HT1080 (cell line): ENCODE measurements at places on chromosomes 7 and 10.

- DNase-seq = no peak
Observed at GRCh38 chr7:101466871-101467270, 104.2 kb downstream of the COL26A1 start.

DNA sequence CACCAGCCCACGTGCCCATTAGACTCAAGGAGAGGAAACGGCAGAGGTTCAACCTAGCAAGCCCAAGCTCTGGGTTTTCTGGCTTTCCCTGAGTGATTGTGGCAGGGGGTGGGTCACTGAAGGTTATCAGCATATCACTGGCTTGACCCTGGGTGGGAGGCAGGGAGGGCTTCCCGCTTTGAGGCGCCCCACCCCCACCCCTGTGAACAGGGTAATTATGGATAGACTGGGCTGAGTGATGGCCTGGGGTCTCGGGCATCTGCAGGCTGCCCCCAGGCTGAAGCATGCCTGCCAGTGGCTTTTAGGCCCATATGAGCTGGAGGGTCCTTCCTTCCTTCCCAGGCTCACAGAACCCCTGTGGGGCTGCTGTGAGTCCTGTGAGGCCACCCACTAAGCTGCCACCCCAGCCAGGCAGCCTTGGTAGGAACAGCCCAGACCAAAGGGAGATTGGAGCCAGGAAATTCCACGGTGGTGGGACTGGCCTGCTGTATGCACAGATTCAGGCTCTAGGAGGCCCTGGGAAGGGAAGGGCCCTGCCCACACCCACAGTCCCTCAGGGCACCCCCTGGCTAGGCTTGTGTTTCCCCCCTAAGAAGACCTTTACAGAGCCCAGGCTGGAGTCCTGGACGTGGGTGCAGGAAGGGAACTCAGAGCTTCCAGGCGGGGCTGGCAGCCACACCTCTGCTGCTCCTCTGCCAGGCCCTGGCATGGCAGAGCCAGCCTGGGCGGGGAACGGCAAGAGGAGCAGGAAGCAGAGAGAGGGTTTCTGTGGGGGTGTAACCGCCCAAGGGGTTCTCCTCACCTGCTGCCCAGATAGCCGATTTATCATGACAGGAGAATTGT, 33.1 kb downstream of the GPRIN2 start:
- no peak for DNase-seq

DNA sequence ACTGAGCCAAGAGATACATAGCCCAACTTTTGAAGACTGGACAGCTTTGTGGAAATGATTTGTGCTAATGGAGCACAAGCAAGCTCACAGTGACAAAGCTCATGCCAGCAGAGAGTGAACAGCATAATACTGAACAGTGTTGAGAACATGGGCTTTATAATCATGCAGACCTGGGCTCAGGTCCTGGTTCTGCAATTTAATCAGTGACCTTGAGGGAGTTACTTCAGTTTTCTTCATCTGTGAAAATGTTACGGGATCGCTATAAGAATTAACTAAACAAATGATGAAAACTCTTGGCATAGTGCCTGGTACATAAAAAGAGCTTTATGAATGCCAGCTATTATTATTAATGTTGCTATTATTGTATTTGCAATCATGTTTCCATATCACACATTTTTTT, 690.5 kb upstream of the LRRN3 start:
- DNase-seq = no peak

DNA sequence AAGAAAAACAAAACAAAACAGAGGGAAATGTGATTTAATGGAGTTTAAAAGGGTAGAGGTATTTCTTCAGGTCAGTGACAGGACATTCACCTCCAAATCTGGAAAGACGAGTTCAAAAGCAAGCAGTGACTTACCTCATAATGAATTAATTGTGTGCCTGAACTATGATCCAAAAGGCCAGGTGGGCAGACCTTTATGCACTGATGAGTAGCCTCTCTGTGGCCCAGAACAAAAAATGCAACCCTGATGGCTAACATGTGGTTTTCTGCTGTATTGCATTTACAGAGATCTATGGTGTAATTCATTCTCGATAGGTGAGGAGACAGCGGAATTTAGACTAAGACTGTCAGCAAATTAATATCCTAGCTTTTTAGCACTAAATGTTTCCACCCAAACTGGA, 142.0 kb downstream of the HDAC9 start:
- no peak for DNase-seq

- DNase-seq = no peak
Observed at GRCh38 chr7:28236560-28236959, 56.0 kb upstream of the JAZF1 start.

DNA sequence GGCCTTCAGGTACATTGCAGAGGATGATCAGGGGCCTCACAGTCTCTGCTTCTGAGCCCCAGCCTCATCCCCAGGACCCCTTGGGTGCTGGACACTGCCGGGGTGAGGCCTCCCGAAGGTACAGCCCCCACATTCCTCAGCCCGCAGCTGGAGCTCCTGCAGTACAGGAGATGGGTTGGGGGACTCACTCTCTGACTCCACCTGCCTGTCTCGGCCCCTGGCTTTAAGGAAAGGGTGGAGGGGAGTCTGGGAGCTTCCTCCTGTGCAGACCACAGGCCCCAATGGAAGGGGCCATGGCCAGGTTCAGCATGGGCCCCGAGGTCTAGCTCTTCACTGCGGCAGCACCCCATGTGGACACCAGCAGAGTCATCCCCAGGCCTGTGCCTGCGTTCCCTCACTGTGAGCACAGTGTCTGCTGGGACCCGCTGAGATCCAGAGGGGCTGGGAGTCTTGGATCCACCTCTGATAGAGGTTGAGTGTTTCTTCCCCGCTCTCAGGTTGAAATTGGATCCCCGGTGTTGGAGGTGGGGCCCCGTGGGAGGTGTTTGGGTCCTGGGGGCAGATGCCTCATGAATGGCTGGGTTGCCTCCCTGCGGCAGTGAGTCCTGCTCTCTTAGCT, 99.9 kb downstream of the PRKAG2 start:
- DNase-seq = no peak

DNA sequence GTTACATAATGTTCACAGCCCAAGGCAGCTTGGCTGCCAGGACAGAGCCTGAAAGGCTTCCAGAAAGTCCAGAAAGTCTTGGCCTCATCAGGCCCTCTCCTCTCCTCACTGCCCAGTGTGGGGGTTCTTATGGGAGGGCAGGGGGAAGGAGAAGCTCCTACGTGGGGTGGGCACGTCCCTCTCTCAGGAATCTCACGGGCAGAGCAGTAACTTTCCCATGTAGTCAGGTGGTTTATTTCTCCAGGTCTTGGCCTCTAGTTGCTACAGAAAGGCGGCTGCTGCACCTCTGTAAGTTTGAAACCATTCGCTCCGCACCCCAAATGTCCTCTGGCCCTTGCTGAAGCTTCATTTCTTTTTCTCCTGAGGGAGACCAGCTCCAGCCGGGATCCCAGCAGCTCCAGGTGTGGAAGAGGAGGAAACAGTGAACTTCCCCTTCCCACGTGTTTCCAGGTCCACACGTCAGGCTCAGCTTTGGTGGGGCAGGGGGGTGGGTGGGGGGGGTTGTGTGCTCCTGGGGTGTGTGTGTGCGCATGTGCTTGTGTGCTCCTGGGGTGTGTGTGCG, 320.3 kb downstream of the WDR37 start:
- DNase-seq = no peak

DNA sequence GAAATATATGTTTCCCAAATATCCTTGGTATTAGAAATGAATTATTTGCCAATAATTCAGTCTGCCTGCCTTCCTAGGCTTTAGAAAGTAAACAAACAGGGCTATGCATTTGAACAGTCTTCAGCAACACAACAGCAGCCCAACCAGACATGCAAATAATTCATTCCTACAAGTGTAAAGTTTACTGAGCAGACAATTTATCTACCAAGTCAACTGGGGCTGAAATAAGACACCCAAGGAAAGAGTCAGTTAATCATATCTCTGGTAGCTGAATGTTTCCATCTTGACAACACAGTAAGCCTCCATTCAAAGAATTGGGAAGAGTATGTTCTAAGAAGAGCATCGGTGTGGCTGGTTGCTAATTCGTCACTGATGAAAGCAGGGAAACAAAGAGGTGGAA, 38.4 kb downstream of the AIFM2 start:
- no peak for DNase-seq

- DNase-seq = no peak
Observed at GRCh38 chr10:112913661-112914287, 36.3 kb upstream of the TCF7L2 start.

DNA sequence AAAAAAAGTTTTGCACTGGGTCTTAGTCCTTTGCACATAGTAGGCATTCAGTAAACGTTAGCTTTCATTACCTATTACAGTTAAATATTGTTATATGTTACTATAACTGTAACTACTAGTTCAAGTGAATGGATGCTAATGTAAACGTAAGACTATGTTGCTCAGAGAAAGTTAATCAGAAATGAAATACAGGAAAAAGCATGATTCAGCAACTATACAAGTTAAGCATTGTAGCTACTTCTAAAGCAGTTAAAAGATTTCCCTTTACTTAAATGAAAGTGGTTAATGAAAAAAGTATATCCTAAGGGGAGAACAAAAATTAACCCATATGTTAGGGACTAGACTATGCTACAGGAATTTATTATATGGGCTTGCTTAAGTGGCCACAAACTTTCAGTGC, 121.2 kb downstream of the SKAP2 start:
- DNase-seq = no peak

DNA sequence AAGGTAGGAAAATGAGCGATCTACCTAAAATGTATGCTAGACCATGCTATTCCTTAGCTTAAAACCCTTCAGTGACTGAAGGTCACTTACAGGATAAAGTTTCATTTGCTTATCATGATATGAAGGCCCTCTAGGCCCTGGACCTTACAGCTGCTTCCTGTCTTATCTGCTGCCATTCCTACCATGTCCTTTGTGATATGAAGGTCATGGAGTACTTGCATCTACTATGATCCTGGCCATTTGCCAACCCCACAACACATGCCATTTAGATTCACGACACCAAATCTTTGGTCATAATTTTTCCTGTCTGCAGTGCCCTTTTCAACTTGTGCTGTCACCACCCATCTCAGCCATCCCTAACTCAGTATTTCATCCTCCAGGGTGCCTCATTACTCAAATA, 181.8 kb upstream of the MDFIC start:
- no peak for DNase-seq

- DNase-seq = no peak
Observed at GRCh38 chr7:51132661-51133060, 183.9 kb downstream of the COBL start.

DNA sequence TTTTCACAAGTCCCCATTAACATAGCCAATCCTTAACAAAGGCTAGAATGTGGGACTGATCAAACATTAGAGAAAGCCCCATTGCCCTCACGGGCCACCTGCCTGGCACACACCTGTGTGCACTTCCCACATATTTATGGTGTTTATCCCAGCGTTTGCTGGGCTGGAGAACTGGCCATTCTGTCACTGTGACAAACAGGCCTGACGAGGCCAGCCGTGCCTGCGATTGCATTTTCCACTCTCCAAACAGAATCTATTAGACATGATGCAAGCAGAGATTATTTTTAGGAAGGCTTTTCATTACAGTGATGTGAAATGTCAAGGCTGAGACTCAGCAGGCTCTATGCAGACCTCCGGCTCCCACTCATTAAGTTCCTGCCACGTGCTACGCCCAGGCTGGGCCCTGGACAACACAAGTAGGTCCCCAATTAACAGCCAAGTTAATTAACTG, 20.4 kb downstream of the PTPRN2 start:
- no peak for DNase-seq

- DNase-seq = no peak
Observed at GRCh38 chr7:43808410-43808809, 49.9 kb downstream of the BLVRA start.

DNA sequence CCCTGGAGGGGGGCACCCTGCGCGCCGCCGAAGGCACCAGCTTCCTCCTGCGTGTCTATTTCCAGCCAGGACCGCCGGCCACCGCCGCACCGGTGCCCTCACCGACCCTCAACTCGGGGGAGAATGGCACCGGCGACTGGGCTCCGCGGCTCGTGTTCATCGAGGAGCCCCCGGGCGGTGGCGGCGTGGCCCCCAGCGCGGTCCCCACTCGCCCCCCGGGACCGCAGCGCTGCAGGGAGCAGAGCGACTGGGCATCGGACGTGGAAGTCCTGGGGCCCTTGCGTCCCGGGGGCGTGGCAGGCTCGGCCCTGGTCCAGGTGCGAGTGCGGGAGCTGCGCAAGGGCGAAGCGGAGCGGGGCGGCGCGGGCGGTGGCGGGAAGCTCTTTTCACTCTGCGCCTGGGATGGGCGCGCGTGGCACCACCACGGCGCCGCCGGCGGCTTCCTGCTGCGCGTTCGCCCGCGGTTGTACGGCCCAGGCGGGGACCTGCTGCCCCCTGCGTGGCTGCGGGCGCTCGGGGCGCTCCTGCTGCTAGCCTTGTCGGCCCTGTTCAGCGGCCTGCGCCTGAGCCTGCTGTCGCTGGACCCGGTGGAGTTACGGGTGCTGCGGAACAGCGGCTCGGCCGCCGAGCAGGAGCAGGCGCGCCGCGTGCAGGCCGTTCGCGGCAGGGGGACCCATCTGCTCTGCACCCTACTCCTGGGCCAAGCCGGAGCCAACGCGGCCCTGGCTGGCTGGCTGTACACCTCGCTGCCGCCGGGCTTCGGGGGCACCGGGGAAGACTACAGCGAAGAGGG, 594 bp downstream of the CNNM1 start:
- DNase-seq = no peak

- peak; percentile 91 for DNase-seq
Observed at GRCh38 chr10:93954726-93955363, 38.9 kb upstream of the PLCE1 start.

- DNase-seq = no peak
Observed at GRCh38 chr10:112639298-112639697, 192.3 kb downstream of the VTI1A start.

- no peak for DNase-seq
Observed at GRCh38 chr10:14918964-14919363, 34.9 kb downstream of the DCLRE1C start.

- DNase-seq = peak; percentile 76
Observed at GRCh38 chr10:35225204-35225603, 98.6 kb downstream of the CREM start.

GRCh38 chr7:143305423-143306070, 10.4 kb upstream of the CLCN1 start:
- DNase-seq = no peak

DNA sequence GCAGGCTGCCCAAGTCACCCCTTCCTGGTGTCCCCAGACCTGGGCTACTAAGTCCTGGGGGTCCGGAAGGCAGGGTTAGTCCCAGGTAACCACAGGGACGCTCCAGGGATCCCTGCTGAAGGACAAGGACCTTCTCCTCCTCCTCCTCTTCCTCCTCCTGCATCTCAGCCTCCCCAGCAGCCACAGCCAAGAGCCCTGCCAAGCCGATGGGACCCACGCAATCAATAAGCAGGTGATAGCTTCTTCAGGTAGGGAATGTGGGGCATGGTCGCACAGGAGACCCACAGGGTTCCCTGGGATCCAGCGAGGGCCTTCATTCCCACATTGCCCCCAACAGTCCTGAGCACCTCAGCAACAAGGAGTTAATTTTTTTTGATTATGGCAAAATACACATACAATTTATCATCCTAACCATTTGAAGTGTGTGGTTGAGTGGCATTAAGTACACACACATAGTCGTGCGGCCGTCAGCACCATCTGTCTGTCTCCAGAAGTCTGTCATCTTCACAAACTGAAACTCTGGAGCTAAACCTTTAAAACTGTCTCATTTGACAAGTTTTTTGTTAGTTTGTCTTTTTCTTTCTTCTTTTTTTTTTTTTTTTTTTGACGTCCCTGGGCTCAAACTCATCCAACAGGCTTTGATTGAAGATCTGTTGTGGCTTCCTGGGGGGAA, 12.1 kb downstream of the CRYGN start:
- no peak for DNase-seq
